ENCODE measurements at places on chromosomes 4 and X.
A peak's percentile ranks its signal among the peaks of the same experiment; 100 is the strongest.

DNA sequence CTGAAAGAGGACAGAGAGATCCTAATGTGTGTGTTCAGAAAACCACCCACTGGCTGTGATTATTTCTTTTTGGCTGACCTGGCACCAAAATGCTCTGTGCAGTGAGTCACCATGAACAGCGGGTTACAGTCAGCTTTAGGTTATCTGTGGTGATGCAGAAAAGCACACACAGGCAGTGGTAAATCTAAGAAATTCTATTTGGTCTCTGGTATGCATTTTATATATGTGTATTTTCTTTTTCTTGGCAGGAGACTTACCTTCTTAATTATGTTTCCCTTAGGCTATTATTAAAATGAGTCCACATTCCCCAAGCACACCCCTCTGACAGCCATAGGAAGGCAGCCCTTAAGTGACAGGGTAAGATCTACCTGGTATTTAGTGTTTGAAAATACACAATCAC, 79.1 kb upstream of the TFDP3 start:
- DNase-seq = no peak

- DNase-seq = no peak
Measured at GRCh38 chr4:26388671-26389070, 67.9 kb downstream of the RBPJ start.

GRCh38 chr4:77821775-77822174, 2.6 kb upstream of the CNOT6L start:
- peak; percentile 15 for DNase-seq

DNA sequence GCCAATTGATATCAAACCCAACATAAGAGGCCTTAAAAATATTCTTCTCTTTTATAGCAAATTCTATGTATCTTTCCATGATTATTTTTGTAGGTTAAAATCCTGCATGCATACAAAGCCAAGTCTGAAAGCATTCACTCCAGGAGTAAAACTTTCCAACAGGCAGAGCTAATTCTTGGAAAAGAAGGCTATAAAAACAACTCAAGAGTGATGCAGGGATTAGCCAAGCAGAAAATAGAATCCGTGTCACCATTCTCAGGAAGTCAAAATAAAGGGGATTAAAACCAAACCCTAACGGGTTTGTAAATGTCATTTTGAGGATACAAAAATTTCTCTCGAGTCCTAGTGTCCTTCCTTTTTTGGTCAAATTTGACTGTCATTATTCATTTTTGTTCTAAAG, 412.4 kb downstream of the DMD start:
- no peak for DNase-seq

- no peak for DNase-seq
Measured at GRCh38 chrX:19772096-19772821, 115.1 kb downstream of the SH3KBP1 start.

- no peak for DNase-seq
Measured at GRCh38 chrX:40444798-40445496, 135.8 kb upstream of the ATP6AP2 start.

- DNase-seq = no peak
Measured at GRCh38 chr4:99947190-99947578, 766 bp upstream of the DNAJB14 start.

GRCh38 chr4:55747793-55748192, 71.8 kb upstream of the EXOC1L start:
- DNase-seq = no peak

GRCh38 chrX:817759-818300, 187.2 kb downstream of the SHOX start:
- DNase-seq = no peak

- DNase-seq = no peak
Measured at GRCh38 chr4:139819082-139819481, 153.5 kb downstream of the MGST2 start.

DNA sequence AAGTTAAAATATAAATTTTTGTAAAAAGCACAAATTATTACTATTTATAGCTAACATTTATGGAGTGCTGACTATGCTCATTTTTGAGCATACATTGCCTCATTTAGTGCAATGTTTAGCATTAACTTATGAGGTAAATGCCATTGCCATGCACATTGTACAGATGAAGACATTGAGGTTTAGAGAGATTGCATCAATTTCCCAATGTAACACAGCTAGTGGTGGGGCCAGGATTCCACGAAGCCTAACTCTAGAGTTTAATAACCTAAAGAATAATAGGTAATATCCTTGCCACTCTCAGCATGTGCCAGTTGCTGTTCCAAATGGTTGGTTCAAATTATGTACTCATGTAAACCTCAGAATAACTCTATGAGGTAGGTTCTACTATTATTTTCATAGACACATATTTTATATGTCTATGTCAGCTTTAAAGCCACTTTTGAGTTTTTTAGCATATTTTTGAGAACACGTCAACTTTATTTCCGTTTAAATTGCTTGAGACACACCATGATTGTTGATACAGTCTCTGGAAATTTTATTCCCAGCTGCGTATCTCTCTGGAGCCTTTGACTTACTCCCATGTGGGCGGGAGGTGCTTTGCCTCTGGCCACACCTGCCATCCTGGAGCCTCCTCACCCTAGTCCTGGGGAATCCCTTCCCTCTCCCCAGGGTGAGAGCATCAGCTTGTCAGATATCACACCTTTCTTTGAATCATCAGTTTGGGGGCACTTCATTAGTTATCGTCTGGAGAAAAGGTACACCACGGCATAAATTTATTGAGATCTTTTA, 10.8 kb upstream of the ADH1A start:
- no peak for DNase-seq

- no peak for DNase-seq
Measured at GRCh38 chrX:33808636-33809035, 323.5 kb downstream of the FAM47A start.

DNA sequence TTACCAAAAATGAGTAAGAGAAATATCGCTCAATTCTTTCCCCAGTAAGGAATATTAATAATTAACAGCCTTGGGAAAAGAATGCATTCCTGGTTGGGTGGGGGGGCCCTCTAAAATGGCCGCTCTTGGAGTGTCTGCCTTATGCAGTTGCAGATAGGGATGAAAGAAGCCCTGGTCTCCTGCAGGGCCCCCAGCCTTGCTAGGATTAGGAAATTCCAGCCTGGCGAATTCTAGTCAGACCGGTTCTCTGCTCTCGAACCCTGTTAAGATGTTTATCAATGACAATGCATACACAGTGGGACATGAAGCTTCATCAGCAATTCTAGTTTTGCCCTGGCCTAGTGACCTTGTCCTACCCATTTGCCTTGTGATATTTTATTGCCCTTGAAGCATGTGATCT, 1047.7 kb upstream of the GRID2 start:
- no peak for DNase-seq

- DNase-seq = no peak
Measured at GRCh38 chr4:57498251-57498650, 388.1 kb upstream of the IGFBP7 start.

GRCh38 chrX:109732807-109733612, at the start of gene ACSL4:
Gene ACSL4, minus strand, starts transcription at chrX:109733257. Its CDS starts 49,894 bp downstream, at chrX:109683363.
- peak; percentile 88 for DNase-seq

DNA sequence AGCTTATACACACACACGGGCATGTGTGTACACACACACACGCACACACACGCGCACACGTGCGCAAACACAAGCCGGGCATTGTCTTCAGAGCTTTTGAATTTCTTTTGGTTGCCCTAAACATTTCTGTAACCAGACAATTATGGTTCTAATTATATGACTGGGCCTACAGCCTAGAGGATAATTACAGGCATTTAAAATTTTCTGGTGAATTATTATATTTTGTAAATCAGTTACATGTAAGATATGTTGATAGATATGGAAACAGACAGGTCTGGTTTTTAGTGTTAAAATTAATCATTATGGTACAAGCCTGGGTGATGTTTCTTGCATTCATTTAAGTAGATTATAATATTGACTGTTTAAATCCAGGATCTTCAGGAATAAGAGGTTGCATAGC, 1120.5 kb downstream of the ADGRL3 start:
- DNase-seq = no peak

GRCh38 chrX:78314561-78314960, 12.8 kb downstream of the CYSLTR1 start:
- DNase-seq = peak; percentile 8

DNA sequence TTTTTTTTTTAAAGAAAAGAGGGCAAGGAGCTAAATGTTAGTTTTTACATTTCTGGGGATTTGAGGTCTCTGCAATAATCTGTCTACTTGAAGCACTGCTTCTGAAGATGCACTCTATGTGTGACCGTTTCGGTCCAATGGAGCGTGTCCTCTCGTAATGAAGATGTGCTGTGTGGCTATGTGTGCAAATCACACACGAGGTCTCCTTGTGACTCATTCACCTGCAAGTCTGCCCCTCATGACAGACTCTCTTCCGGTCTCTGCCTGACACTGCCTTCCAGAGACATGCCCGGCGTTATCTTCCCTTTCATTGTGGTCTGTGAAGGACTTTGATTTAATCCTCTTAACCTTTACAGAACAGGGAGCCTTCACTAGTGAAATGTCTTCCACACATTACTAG, 84.3 kb downstream of the TRAM1L1 start:
- DNase-seq = no peak

All from stimulated activated CD4-positive, alpha-beta T cell treated with anti-CD3 and anti-CD28 coated beads, Interleukin-12 subunit alpha, Interleukin-12 subunit beta, amount 100 ng/mL, for 4 hours (primary cell).